ENCODE measurements at places on chromosomes 13 and 19.
A peak's percentile ranks its signal among the peaks of the same experiment; 100 is the strongest.

GRCh38 chr13:48975101-48975855, 434 bp upstream of the FNDC3A start:
- DNase-seq = no peak

DNA sequence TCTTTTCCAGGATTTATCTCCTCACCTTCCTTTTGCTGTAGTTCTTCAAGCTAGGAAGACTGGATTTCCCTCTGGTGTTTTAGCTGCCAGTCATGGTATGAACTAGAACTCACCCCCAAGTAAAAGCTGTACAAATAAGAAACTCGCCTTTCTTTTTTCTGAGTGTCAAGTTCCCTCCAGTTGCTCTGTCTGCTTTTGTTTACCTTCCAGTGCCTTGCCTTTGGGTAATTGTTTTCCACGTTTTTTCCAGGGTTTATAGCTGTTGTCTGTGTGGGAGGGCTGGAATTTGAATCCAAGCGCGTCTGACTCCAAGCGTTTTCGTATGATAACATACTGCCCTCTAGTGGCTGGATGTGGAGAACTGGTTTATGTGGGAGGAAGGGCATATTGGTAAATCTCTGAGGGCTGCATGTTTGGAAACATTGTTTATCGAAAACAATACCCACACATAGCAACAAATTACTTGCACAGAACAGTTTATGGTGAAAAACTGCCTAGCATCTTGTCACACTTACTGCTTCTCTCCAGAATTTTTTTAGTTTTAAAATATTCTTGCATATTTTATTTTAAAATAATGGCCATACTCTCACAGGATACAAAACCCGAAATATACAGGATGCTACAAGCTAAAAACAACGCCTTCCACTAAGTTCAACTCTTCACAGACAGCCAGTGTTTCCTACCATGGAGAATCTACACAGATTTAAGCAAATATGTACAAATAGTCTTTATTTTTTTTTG, 19.2 kb downstream of the RCN3 start:
- DNase-seq = no peak

- DNase-seq = no peak
Measured at GRCh38 chr13:34478376-34478775, 463.7 kb upstream of the NBEA start.

DNA sequence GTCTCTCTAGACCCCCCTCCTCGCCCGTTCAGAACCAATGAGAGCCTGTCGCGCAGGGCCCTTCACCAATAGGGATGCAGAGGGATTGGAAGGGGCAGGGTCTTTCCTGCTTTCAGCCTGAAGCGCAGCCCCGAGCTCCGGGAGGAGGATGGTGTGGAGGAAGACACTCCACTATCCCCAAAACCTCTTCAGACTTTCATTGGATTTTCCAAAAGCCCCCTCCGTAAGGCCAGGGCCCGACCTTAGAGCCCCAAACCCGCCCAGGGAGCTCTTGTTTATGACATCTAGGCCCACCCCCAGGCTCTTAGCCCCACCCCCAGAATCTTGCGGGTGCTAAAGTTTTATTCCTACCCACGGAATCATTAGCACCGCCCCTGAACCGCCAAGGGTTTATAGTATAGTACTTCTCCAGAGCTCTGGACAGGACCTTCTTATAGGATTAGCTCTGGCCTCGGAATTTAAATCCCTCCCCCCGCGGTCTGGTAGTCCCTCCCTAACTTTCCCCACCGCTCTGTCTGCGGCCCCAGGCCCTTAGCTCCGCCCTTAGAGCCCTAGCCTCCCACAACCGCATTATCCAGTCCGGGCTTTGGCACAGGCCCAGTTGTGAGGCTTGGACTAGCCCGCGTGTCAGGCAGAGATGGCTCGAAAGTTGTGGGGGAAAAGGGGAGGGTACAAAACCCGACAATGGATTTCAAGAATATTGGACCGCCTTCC, 6.6 kb upstream of the EML2 start:
- DNase-seq = peak; percentile 56

DNA sequence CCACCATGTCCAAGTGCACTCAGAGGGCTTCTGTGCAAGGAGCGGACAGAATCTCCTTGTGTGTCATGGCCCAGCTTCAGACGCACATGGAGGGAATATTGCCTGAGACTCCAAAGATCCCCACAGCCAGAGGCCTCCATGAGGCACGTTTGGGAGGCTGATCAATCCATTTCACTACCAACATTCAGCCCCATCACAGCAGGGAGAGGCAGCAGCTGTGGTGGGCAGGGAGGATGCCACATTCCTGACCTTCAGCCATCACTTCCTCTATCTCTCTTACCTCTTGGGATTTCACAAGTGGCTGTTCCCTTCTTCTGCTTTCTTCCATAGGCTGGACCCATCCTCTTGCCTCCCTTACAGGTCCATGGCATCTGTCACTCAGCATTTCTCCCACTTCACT, 82.4 kb upstream of the MBNL2 start:
- DNase-seq = no peak
